Ammon's horn (tissue), 1 donor: ENCODE measurements at places on chromosomes 11 and 22.
A peak's percentile ranks its signal among the peaks of the same experiment; 100 is the strongest.

GRCh38 chr11:112844517-112844916 lies 116.7 kb upstream of the NCAM1 start:
- peak; percentile 94 for DNase-seq

DNA sequence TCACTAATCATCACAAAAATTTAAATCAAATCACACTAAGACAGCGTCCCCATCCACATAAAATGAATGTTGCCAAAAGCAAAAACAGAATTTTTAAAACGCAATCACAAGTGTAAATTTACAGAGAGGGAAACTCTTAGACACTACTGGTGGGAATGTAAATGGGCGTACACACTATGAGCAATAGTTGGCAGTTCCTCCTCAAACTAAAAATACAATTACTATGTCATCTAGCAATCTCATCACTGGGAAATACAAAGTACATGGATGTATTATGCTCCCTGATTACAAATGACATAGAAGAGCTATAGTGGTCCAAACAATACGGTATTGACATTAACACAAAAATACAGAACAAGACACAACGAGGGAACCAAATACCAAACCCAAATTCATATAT lies 8.7 kb upstream of the RGL4 start:
- no peak for DNase-seq

GRCh38 chr11:111026241-111026640 lies 219.3 kb upstream of the POU2AF2 start:
- no peak for DNase-seq

DNA sequence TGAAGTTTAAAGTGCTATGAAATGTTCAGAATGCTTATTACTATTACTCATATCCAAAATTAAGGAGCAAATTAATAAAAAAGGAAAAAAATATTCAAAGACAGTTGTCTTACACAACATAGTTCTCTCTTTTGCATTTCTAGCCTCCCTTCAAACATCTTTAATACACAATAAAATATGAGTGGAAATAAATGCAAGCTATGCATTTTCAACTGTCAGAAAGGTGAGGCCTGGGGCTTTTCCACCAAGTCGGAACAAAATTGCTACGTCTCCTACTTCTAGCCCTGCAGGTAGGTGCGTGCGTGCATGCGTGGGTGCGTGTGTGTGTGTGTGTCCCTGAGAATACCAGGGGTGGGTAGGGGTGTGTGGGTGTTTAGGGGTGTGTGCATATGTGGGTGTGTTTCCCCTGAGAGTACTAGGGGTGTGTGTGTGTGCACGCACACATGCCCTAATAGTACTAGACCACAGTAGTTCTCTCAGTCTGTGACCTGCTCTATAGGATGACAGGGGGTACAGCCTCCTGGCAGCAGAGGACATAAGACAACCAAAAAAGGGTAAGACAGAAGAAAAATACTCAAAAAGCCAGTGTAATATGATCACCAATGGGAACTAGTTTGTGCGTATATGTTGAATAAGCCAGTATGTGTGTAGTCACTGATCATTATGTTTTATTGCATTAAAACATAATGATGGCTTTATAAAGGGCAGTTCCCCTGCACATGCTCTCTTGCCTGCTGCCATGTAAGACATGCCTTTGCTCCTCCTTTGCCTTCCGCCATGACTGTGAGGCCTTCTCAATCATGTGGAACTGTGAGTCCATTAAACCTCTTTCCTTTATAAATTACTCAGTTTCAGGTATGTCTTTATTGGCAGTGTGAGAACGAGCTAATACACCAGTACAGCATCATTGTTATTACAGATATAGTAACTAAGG lies 89.4 kb downstream of the FAM168A start:
- no peak for DNase-seq

GRCh38 chr22:17366830-17367229 lies 2.4 kb upstream of the CECR2 start:
- peak; percentile 67 for DNase-seq

GRCh38 chr22:29485448-29485847 lies 5.4 kb downstream of the NEFH start:
- no peak for DNase-seq

DNA sequence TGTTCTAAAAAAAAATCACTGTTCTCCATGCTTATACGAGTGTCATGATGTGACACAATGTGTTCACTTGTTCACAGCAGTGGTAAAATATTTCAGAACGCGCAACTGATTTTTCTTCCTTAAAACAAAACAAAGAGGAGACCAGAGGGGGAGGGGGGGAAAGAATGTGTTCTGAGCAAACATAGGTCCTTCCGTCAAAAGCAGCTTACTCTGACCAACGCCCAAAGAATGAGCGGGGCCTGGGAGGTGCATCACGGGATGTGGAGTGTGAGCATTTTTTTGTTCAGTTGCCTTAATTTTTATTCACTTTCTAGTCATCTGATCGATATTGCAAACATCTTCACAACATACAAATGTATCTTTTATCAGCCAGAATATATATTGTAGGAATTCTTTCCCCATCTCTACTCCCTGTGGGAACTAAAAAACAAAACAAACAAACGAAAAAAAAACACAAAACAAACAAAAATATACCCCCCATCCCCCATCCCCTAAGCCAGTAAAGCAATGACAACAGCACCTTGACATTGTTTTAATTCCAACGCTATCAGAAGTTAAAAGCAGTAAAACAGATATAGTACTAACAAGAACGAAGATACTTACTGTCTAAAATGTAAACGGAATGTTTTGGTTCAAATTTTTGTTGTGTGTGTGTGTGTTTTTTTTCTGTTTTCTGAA lies 43.3 kb downstream of the BDNF start:
- no peak for DNase-seq
